Activated CD4-positive, alpha-beta memory T cell treated with anti-CD3 and anti-CD28 coated beads for 36 hours (primary cell): ENCODE measurements at places on chromosomes 7 and 10. TPM values are rescaled to one million over a fixed set of nuclear protein-coding genes. Genes with fewer than 3 reads are reported as not detected.

GRCh38 chr10:61987951-61988379, 86.5 kb downstream of the ARID5B start:
- DNase-seq, result peak; percentile 50
- peak overlapping the region; percentile 59 for H3K4me3 ChIP-seq
- H3K27ac ChIP-seq, result peak overlapping the region; percentile 95
- H3K36me3 ChIP-seq, result peaks cover 42% of the 10 kb centered on the region

DNA sequence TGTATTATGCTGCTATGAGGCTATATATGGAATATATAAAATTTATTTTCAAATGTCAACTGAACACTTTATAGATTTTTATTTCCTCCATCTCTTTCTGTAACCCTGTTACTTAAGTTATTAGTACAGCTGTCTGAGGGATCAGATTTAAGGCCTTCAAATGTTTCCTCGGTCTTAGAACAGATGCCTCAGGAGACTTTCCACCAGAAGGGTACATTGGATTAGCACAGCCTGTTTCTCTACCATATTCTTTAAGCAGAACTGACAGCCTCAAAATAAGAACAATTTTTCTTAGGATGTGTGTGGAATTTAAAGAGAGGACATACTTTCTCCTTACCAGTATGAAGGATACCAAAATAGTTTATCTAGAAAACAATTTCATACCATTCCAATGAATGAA, 53.0 kb upstream of the HGF start:
- H3K36me3 ChIP-seq, result no peaks in the 10 kb centered on the region
- H3K27ac ChIP-seq, result no peak overlapping the region
- H3K4me3 ChIP-seq, result no peak overlapping the region
- no peaks in the 10 kb centered on the region for H3K27me3 ChIP-seq

DNA sequence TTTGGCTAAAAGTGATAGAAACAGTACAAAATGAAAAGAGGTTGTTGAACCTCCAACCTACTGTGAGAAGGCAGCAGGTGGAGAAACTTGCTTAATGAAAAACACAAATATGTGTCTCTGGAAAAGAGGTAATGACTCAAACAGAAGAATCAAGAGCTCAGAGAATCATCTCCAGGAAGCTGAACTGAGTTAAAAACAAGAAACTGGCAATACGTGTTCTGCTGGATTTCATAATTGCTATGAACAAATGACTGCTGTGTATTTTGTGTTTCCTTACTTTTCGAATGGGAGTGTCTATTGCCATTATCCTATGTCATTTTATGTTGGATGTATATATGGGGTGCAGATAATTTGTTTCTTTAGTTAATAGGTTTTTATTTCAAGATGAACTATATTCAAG, 401.1 kb downstream of the DGKB start:
- H3K27me3 ChIP-seq, result no peaks in the 10 kb centered on the region
- H3K27ac ChIP-seq, result no peak overlapping the region
- no peaks in the 10 kb centered on the region for H3K4me1 ChIP-seq
- H3K36me3 ChIP-seq, result no peaks in the 10 kb centered on the region
- no peak for DNase-seq

- H3K4me1 ChIP-seq, result no peaks in the 10 kb centered on the region
- no peak overlapping the region for H3K27ac ChIP-seq
- H3K4me3 ChIP-seq, result no peak overlapping the region
- no peaks in the 10 kb centered on the region for H3K36me3 ChIP-seq
- DNase-seq, result no peak
Measured at GRCh38 chr7:146557971-146558469, 441.4 kb downstream of the CNTNAP2 start.

- no peak overlapping the region for H3K4me3 ChIP-seq
- no peaks in the 10 kb centered on the region for H3K36me3 ChIP-seq
- no peak for DNase-seq
- no peaks in the 10 kb centered on the region for H3K27me3 ChIP-seq
Measured at GRCh38 chr7:39531818-39532217, 34.4 kb upstream of the YAE1 start.

DNA sequence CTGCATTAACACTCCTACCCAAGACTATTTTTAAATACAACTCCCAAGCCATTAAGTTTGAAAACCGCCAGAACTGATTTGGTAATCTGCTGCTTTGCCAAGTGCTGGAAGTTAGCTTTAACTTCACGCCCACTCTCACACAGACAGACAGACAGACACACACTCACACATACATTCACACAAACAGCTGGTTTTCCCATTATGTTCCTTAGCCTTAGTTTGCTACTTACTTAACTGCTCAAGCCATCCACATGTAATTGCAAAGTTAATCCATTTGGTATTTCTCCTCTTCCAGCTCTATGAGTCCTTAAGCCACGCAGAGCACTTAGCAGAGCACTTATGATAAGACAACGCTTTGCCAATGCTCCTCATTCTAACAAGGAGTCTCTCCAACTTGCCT, 8.3 kb downstream of the COBL start:
- H3K4me1 ChIP-seq, result no peaks in the 10 kb centered on the region
- no peaks in the 10 kb centered on the region for H3K36me3 ChIP-seq
- H3K27ac ChIP-seq, result no peak overlapping the region
- peaks cover 3% of the 10 kb centered on the region for H3K27me3 ChIP-seq
- H3K4me3 ChIP-seq, result no peak overlapping the region

DNA sequence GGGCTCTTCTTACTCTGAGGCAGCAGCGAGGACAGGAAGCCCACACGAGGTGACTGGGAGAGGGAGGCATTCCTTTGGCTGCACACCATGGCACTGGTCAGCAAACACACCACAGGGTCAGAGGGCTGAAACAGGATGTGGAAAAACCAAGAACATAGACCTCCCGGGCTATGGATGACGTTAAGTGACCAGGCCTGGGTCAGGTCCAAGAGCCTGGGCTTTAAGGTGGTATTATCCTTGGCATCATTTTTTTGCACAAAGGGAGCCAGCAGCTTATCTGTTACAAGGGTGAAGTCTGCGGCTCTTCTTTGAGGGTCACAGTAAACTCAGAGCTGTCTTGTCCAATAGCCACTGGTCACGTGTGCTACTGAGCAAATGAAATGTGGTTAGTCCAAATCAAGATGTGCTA, 7.0 kb downstream of the WDR91 start:
- H3K4me1 ChIP-seq, result peaks cover 30% of the 10 kb centered on the region
- H3K4me3 ChIP-seq, result no peak overlapping the region
- no peaks in the 10 kb centered on the region for H3K27me3 ChIP-seq
- peaks cover 45% of the 10 kb centered on the region for H3K36me3 ChIP-seq
- no peak overlapping the region for H3K27ac ChIP-seq

GRCh38 chr10:99358101-99358500, 28.9 kb downstream of the CNNM1 start:
- H3K27ac ChIP-seq, result no peak overlapping the region
- H3K4me3 ChIP-seq, result no peak overlapping the region
- no peaks in the 10 kb centered on the region for H3K4me1 ChIP-seq
- H3K36me3 ChIP-seq, result no peaks in the 10 kb centered on the region
- DNase-seq, result no peak

DNA sequence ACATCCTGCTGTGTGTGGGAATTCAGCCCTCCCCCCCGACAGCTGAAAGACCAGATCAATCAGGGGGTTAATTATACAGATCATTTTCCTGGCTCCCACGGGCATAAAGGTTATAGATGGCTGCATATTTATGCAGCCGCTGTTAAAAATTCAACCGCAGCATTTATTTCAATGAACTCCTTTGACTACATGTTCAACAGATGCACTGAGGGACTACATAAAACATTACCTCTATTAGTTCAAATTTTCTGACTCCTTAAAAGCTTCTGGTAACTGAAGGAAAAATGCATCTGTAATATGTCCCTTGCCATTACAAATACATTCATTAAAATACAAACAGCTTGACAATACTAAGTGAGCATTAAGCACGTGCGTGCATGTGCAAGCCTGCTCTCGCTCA, 49.7 kb upstream of the YAE1 start:
- no peak overlapping the region for H3K27ac ChIP-seq
- H3K36me3 ChIP-seq, result no peaks in the 10 kb centered on the region
- no peak overlapping the region for H3K4me3 ChIP-seq
- DNase-seq, result no peak
- peaks cover 2% of the 10 kb centered on the region for H3K27me3 ChIP-seq
- H3K4me1 ChIP-seq, result no peaks in the 10 kb centered on the region

- no peaks in the 10 kb centered on the region for H3K27me3 ChIP-seq
- no peak for DNase-seq
- H3K36me3 ChIP-seq, result no peaks in the 10 kb centered on the region
- no peak overlapping the region for H3K27ac ChIP-seq
Measured at GRCh38 chr7:47816647-47817046, 131.6 kb downstream of the PKD1L1 start.

DNA sequence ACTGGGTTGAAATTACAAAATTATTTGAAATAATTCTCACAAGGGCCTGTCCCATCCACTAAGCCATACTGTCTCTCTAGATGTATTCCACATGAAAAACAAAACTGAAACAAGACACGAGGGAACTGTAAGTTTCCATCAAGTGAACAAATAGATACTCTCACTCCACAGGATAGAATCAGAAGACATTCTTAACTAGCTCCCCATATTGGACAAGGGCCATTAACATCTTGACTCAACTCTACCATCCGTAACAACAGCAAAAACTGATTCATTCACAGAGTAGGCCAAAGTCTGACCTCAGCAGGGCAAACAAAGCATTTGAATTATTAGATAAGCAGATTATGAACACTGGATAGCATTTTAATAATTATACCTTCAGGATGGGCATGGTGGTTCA, 29.1 kb downstream of the UBE2H start:
- no peaks in the 10 kb centered on the region for H3K27me3 ChIP-seq
- peaks cover 3% of the 10 kb centered on the region for H3K36me3 ChIP-seq
- H3K27ac ChIP-seq, result no peak overlapping the region
- no peak overlapping the region for H3K4me3 ChIP-seq
- peaks cover 36% of the 10 kb centered on the region for H3K4me1 ChIP-seq

GRCh38 chr7:44183386-44183785, 5.9 kb downstream of the GCK start:
- no peak for DNase-seq
- H3K27me3 ChIP-seq, result peaks cover 5% of the 10 kb centered on the region
- no peak overlapping the region for H3K4me3 ChIP-seq
- H3K27ac ChIP-seq, result no peak overlapping the region
- no peaks in the 10 kb centered on the region for H3K36me3 ChIP-seq

- no peaks in the 10 kb centered on the region for H3K4me1 ChIP-seq
- H3K36me3 ChIP-seq, result no peaks in the 10 kb centered on the region
- H3K27me3 ChIP-seq, result peaks cover 25% of the 10 kb centered on the region
Measured at GRCh38 chr10:4742217-4742616, 83.8 kb upstream of the AKR1E2 start.

- H3K27ac ChIP-seq, result no peak overlapping the region
- DNase-seq, result no peak
- no peaks in the 10 kb centered on the region for H3K36me3 ChIP-seq
- H3K27me3 ChIP-seq, result no peaks in the 10 kb centered on the region
Measured at GRCh38 chr7:17105701-17106100, 192.8 kb upstream of the AHR start.

- no peaks in the 10 kb centered on the region for H3K4me1 ChIP-seq
- no peak overlapping the region for H3K4me3 ChIP-seq
- DNase-seq, result no peak
- no peak overlapping the region for H3K27ac ChIP-seq
- no peaks in the 10 kb centered on the region for H3K36me3 ChIP-seq
Measured at GRCh38 chr10:108421266-108421665, 1256.8 kb upstream of the SORCS1 start.

DNA sequence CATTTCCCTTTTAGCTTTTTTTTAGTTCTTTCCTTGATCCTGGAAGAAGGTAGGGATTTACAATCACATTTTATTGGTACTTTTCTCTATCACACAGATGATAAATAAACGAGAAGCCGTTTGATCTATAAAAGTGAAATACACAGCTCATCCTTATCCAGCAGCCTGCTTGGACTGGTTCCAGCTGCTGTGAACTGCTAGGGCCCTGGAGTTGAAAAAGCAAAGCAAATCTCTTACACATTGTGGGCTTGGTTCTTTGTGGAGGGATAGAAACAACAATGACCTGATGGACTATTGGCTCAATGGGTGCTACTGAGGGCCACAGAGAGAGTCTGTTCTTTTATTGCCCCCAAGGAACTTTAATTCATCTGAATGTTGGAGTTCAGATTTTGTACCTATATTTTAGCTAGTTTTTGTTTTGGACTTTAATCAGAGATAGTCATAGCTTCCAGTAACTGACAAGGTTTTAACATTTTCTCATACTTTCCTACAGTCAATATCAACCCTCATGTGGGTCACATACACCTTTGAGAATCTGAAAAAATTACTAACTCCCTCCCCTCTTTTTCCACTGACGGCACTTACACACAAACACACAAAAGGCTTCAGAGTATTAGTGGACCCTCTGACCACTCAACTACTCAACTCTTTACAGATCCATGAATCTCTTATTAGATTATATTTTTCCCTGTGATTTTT, 91.6 kb upstream of the CCDC6 start:
- no peak overlapping the region for H3K27ac ChIP-seq
- H3K27me3 ChIP-seq, result peaks cover 4% of the 10 kb centered on the region
- H3K4me3 ChIP-seq, result no peak overlapping the region
- H3K36me3 ChIP-seq, result peaks cover 3% of the 10 kb centered on the region
- peaks cover 18% of the 10 kb centered on the region for H3K4me1 ChIP-seq

DNA sequence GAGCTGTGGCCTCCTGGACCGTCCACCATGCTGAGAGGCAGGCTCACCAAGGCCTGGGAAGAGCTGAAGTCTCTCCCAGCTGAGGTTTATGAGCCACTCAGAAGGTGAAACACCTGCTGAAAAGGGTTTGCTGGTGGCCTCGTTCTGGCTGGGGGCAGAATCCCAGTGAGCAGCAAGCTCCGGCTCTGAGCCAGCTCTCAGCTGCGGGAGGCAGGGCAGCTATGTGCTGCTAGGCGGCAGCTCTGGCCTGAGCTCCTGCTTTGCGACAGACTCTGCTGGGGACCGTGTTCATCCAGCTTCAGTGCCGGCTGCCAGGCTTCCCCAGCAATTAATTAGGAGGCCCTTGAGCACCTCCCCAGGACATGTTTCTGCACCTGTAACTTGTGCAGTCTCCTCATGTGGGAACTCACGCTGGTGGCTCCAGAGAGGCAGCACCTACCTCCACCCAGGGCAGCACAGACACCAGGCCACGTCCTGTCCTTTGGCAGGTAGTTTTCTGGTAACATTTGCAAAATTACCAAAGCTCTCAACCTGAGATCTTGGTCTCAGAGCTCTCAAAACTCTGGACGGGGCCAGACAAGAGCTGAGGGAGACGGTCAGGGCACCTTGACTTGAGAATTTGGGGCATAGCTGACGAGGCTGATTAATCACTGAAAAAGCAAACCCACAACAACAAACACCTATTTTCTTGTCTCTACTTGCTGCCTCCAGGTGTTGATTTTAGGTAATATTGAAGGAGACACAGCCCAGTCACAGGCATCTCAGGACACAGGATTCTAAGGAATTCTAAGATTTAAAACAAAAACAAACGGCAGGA, 185.0 kb downstream of the TCERG1L start:
- H3K27ac ChIP-seq, result no peak overlapping the region
- no peak for DNase-seq
- no peak overlapping the region for H3K4me3 ChIP-seq
- H3K4me1 ChIP-seq, result no peaks in the 10 kb centered on the region
- H3K36me3 ChIP-seq, result no peaks in the 10 kb centered on the region

- H3K27me3 ChIP-seq, result no peaks in the 10 kb centered on the region
- no peaks in the 10 kb centered on the region for H3K4me1 ChIP-seq
- H3K27ac ChIP-seq, result no peak overlapping the region
- H3K4me3 ChIP-seq, result no peak overlapping the region
Measured at GRCh38 chr10:107790271-107790670, 625.8 kb upstream of the SORCS1 start.

The MBL2 gene
- not detected for total RNA-seq

The FBXL13 gene
- total RNA-seq, result 0.63 TPM

The SGMS1 gene
- 7.2 TPM for total RNA-seq

The FAM180A gene
- not detected for total RNA-seq

The DUSP5 gene
- total RNA-seq, result 171 TPM

The GTF2I gene
- total RNA-seq, result 113 TPM

The CYP2C19 gene
- total RNA-seq, result 0.53 TPM

The ANXA8L1 gene
- not detected for total RNA-seq

The LIPJ gene
- total RNA-seq, result not detected
